ENCODE measurements at places on chromosomes 3 and 15.

DNA sequence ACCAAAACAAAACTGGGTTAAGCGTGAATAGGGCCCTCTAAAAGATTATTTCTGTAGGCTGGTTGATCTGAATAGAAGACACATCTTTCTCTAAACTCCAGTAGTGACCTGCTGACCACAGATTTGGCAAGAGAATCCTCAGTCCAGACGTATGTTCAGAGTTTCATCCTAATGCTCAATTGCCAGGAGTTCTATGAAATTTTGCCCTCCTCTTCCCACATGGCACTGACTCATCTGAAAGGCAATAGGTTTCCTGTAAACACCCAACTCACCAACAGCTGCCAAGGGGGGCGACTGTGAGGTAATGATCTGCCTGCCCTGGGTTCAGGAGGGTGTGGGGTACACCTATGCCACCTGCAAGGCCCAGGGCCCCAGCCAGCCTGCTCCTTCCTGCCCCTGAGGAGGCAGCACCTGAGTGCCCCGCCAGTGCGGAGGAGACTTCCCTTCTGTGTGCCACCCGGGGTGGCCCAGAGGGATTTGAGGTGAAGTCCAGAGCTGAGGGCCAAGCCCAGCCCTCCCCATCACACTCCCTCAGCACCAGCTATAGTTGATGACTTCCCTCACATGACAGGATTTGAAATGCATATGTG, 8.4 kb upstream of the PLA2G4D start:
- DNase-seq: no peak

- DNase-seq: no peak
Measured at GRCh38 chr3:102179326-102180177, 255.3 kb upstream of the ZPLD1 start.

DNA sequence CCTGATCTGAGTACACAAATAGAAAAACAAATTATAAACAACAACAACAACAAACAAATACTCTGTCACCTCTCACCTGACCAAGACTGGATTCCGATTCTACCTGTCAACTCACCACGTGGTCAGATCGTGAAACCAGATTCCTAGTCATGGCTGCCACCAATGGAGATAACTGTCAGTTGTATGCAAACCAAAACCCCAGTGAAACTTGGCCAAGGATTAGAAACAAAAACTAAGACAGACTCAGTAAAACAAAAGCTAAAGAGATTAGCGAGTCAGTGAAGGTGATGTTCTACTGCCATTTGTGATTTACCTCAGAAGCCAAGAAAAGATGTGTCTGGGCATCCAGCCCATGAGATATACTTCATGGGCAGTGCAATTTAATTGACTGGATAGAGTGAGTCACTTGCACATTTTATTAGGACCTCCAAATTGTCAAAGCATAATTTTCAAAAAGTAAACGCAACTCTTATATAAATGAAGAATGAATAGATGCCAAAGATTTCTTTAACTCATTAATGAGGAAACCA, 31.1 kb downstream of the PHLDB2 start:
- no peak for DNase-seq

DNA sequence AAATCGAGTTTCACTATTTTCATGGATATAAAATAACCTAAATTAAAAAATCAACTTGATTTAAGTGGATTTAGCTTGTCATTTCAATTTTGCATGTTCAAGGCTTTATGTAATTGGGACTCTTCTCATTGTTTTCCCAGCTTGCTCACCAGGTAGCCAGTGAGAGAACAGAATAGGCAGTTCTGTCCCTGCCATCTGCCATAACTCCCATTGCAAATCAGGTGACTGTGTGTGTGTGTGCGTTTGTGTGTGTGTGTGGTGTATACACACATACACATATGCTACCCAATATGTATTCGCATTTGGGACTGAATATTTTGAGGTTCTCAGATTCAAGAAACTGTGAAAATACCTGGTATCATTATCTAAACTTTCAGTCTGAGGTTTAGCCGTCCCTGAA, 1069.8 kb downstream of the IGSF11 start:
- DNase-seq: no peak

GRCh38 chr15:89098281-89098680, 10.0 kb downstream of the ABHD2 start:
- DNase-seq: no peak

- DNase-seq: no peak
Measured at GRCh38 chr3:110881069-110881468, 190.5 kb upstream of the NECTIN3 start.

DNA sequence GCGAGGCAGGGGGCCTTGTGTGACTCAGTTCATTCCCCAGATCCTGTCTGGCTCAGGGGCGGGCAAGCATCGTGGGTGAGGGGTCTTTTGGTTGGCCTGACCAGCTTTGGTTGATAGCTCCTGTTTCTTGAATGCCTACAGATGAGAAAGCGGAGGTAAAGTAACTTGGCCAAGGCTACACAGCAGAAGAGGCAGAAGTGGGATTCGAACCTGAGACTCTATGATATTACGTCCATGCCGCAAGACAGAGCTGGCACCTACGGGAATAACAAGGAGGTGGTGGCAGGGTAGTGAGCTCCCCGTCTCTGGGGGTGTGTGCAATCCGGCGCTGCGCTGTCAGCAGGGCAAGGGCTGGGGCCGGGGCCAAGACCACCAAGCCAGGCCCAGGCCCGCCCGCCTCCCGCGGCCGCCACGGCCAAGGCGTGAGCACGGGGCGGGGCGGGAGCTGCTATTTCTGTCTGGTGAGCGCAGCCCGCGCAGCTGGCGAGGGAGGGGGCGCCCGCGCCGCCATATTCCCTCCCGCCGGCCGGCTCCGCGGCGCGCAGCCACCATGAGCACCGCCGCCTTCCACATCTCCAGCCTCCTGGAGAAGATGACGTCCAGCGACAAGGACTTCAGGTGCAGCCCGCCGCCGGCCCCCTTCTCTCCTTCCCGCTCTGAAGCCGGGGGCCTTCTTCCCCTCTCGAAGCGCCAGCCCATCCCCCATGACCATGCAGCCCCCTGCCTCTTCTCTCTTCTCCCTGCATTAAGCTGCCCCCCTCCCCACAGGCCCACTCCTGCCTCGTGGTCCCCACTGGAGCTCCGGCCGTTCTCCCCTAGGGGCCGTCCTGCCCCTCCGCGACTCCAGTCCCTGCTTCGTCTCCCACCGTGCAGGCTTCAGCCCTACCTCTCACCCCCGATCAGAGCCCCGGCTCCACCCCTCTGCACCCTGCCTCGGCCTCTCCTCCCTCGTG, at the start of gene CAND2:
TSS of gene CAND2 (plus strand) at position 510 of the 953 bp plus-strand sequence. CDS start at position 551, 41 bp downstream.
- DNase-seq: peak; percentile 33

DNA sequence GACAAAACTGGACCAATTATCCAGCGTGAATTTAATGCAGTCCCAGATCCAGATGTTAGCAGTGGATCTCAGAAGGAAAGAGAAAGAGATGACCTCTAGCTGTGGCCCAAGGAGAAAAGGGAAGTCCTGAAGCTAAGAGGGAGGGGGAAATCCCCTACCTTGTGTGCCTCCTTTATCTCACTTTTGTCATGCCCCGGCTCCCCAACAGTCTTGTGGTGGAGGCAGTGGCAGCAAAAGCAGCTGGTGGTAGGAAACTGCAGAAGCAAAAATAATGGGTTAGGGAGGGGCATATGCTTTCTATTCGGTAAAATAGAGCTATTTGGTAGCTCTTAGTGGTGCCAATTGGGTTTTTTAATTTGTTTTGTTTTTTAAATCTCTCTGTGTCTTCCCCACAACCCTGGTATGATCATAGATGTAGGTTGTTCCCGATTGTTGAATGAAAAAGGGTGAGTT, 56.5 kb downstream of the MCTP2 start:
- DNase-seq: peak; percentile 13

DNA sequence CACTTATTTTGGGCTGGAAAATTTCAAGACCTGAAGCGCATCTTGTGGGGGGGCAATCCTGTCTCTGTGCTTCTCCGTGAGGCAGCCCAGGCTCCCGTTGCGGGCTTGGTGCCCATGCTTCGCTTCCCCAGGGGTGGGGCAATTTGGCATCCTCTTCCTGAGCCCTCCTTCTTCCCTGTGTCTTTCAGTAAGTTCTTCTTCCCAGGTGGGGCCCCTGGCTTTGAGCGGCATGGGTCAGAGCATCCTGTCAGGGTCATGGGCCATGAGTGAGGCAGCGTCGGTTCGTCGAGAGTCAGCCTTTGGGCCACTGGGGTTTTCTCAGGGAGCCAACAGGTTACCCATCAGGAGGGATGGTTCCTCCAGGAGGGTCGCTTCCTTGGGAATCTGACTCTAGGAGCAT, 200.7 kb downstream of the UBE3A start:
- DNase-seq: no peak

- no peak for DNase-seq
Measured at GRCh38 chr3:172676196-172676922, 34.5 kb downstream of the NCEH1 start.

DNA sequence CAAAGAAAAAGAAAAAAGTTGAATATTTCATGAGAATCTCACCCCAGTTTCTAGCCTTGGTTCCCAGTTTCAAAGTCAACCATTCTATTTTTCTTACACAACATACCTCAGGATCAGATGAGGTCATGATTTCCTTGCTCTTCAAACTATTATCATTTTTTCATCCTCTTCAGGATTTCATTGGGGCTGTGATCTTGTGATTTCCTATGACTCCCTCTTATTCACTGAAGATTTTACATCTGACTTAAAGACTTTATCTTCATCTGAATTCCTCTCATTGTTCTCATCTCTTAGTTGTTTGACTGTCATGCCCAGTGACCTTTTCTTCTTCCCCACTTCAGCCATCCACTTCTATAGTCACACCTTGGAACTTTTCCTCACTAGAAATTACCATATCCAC, 3.1 kb upstream of the C3orf33 start:
- DNase-seq: no peak

DNA sequence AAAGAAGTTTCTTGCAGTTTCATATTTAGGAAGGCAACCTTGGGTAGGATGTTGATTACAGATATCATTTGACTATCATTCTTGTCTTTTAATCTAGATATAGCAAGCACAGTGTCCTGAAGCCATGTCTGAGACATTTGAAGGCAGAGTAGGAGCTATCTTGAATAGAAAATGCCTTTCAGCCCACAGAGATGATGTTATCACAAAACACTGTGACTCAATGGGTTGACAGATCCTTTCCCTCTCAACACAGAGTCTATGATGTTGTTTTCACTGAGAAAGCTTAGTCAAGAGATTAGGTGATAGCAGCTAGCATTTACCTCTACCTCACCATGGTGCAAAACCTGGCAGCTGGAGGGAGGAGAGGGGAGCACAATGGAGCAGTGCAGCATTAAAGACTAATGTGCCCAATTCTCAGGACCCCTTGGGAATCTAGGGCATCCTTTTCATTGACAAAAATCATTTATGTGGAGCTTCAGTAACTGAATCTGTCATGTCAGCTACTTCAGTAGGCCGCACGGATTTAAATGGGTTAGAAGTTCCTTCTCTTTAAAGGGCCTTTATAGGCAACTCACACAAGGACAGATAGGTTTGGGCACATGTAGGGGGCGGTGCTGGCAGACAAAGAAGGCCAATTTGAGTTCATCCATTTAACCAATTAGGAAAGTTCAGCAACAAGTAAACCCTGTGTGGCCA, 121.8 kb downstream of the AGBL1 start:
- no peak for DNase-seq

- no peak for DNase-seq
Measured at GRCh38 chr3:99429502-99429901, 208.9 kb upstream of the COL8A1 start.

GRCh38 chr3:32181365-32181764, 57.1 kb upstream of the CMTM8 start:
- no peak for DNase-seq

GRCh38 chr3:65493938-65494337, 544.8 kb downstream of the MAGI1 start:
- no peak for DNase-seq

- DNase-seq: no peak
Measured at GRCh38 chr3:57130571-57131209, 34.5 kb downstream of the IL17RD start.

GRCh38 chr3:183698318-183698751, 738 bp downstream of the YEATS2 start:
- peak; percentile 36 for DNase-seq

GRCh38 chr15:40737048-40737447, 18.0 kb downstream of the RMDN3 start:
- DNase-seq: no peak

DNA sequence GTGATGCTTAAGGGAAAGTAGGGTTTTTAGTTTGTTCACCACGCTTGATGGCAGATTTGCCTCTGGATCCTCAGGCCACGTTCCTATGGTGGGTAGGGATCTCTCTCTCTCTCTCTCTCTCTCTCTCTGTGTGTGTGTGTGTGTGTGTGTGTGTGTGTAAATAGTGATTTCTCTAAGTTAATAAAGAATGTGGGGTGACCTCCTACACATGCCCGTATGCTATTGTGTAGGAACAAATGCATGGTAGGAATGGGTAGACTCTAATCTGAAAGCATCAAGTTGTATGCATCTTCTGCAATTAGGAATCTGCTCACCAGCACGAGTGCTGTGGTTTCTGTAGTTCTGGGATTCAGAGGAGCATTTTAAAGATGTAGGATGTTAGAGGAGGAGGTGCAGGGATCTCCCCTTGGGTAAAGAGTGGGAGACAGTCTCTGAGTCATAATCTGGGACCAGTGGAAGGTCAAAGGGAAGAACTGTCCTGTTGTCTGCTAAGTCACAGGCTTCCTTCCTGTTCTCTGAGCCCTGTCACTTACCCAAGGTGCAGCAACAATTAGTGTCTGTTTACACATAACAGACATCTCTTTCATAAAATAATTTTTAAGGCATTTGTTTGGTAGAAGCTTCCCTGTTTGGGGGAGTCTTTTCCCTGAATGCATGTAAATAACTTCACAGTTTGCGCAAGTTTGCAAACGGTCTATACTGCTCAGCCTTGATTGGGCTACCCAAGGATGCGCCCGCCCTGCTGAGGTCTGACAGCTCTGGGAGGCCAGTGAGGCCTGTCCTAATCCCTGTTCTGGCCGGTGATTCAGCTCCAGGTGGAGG, 139.8 kb downstream of the IGF1R start:
- DNase-seq: no peak

DNA sequence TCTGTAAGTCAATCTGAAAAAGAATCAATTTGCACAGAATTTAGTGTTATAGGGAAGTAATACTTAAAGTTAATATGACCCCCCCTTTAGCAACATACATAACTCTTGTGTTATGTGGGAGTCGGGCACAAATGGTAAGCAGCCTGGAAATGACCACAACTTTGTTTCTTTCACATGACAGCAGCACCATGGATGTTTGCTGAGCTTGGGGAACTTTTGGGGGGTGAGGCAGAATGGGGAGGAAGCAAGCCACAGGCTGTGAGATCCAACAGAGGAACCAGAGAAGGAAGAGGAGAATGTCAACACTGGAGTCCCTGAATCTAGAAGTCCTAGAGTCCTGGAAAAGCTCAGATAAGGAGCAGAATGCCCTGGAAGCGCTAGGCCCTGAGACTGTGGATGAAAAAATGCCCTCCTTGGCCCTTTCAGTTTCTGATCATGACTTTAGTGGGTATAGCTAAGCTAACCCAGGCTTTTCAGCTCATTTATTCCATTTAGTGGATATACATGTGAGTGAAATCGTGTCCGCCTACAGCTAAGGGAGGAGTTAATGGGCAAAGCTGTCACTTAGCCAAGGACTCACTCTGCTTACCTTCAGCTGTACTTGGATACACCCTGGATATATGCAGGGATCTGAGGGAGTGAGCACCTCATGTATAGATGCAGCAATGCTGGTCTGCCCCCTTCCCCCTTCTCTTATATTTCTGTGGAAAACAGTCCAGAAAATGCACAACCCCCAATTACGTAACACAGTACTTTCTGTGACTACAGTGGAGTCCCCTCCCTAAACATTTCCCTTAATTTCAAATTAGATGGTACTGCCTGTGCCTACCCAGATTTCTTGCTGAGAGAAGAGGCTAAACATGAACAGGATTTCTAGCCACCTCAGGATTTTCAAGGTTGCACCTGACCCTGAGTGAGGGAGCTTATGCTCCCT, 39.1 kb downstream of the CFAP91 start:
- no peak for DNase-seq

Measured in central memory CD4-positive, alpha-beta T cell (primary cell).